Esophagus squamous epithelium (tissue), 5 donors: ENCODE measurements at places on chromosomes 12 and 14. TPM values are rescaled to one million over a fixed set of nuclear protein-coding genes. Genes with fewer than 3 reads are reported as not detected.

GRCh38 chr14:87449016-87449415, 544.0 kb downstream of the GALC start:
- DNase-seq, result no peak
- H3K27ac ChIP-seq, result no peak overlapping the region
- H3K36me3 ChIP-seq, result no peaks in the 10 kb centered on the region
- no peaks in the 10 kb centered on the region for H3K27me3 ChIP-seq
- H3K4me1 ChIP-seq, result no peaks in the 10 kb centered on the region

Gene TXNRD1
- 63.3 TPM for total RNA-seq

- H3K36me3 ChIP-seq, result no peaks in the 10 kb centered on the region
- no peak for DNase-seq
- H3K27me3 ChIP-seq, result peaks cover 14% of the 10 kb centered on the region
- no peak overlapping the region for H3K4me3 ChIP-seq
- H3K4me1 ChIP-seq, result peaks cover 22% of the 10 kb centered on the region
- H3K27ac ChIP-seq, result peak overlapping the region; percentile 9
Measured at GRCh38 chr12:541676-542324, 82.1 kb downstream of the B4GALNT3 start.

- no peaks in the 10 kb centered on the region for H3K27me3 ChIP-seq
- no peaks in the 10 kb centered on the region for H3K4me1 ChIP-seq
- DNase-seq, result no peak
Measured at GRCh38 chr12:39835517-39836489, 216.2 kb upstream of the ABCD2 start.

DNA sequence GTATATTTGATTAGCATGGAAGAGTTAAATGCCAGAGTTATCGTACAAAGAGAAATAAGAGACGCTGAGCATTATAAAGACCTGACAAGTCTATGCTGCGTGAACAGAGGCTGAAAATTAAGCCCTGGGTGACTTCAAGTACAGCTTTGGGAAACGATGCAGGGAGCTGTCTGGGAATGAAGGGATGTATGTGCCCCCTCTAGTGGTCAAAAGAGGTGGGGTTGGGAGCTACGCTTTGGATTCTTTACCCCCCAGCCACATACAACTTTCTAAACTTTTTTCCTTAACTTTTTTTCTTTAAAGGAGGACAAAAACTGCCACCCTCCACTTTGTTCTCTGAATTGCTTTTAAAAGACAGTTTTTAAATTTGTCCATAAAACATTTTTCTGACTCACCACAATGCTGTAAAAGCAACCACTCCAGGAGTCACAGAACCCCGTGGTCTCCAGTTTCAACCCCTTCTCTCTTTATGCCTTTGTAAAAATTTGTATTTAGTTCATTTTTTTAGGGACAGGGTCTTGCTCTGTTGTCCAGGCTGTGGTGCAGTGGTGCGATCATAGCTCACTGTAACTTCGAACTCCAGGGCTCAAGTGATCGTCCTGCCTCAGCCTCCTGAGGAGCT, 59.4 kb downstream of the ZNF664 start:
- no peaks in the 10 kb centered on the region for H3K27me3 ChIP-seq
- H3K4me1 ChIP-seq, result peaks cover 7% of the 10 kb centered on the region
- H3K4me3 ChIP-seq, result no peak overlapping the region
- DNase-seq, result no peak

DNA sequence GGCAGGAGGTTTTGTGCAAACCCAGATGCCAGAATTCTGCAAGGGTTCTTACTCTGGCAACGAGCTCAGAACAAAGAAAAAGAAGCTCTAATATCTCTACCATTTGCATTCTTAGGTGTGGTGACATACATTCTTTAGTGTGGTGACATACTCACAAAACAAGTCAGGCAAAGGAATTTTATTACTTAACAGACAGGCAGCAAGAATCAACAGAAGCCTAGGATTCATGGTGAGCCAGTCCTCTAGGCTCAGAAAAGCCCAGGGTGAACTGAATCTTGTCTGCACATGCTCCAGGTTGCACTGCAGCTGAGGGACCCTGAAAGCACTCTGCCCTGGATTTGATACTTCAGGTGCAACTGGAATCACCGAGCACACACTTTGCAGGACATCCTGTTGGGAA, 122.4 kb upstream of the PTPRQ start:
- peaks cover 26% of the 10 kb centered on the region for H3K4me1 ChIP-seq
- H3K36me3 ChIP-seq, result no peaks in the 10 kb centered on the region
- no peak for DNase-seq
- H3K27ac ChIP-seq, result no peak overlapping the region

DNA sequence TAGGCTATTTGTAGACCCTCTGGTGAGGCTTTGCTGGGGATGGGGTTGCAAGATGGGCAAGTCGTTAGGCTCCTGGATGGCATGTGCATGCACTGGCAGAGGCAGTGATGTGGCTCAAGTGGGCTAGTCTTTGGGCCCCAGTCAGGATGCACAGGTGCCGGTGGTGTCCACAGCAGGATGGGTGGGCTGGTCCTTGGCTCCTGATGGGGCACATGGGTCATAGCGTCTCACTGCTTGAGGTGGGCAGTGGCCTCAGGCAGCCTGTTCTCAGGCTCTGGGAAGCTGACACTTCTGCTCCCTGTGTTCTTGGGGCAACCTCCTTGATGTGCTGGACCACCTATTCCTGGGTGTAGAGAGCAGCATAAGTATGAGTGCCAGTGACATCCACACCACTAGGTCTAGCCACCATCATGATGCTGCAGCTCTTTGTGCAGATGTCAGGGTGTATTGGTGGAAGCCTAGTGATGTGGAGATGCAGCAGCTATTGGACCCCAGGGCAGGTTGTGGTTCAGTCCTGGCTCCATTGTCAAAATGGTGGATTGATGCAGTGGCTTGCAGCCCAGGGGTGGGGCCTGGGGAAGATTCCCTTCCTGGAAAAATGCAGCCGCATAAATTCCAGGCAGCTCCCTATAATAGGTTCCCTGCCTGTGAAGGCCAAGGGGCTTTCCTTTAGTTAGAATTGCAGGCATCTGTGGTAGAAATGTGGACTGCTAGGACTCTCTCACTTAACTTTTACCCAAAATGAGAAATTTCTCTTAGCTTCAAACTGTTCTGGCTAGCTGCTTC, 742.5 kb upstream of the MDGA2 start:
- DNase-seq, result no peak
- H3K4me1 ChIP-seq, result no peaks in the 10 kb centered on the region
- no peak overlapping the region for H3K4me3 ChIP-seq
- H3K27ac ChIP-seq, result no peak overlapping the region

DNA sequence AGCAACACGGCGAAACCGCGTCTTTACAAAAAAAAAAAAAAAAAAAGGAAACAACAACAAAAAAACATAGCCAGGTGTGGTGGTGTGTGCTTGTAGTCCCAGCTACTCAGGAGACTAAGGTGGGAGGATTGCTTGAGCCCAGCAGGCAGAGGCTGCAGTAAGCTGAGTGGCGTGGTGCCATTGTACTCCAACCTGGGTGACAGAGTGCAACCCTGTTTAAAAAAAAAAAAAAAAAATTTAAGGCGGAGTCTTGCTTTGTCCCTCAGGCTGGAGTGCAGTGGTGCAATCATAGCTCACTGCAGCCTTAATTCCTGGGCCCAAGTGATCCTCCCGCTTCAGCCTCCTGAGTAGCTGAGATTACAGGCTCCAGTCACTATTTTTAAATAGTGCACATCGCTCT, 18.2 kb upstream of the FIGNL2 start:
- peaks cover 23% of the 10 kb centered on the region for H3K4me1 ChIP-seq
- no peak overlapping the region for H3K27ac ChIP-seq
- no peaks in the 10 kb centered on the region for H3K36me3 ChIP-seq
- no peak for DNase-seq

Gene KRT73
- total RNA-seq, result not detected

Gene PPM1H
- 0.76 TPM for total RNA-seq

DNA sequence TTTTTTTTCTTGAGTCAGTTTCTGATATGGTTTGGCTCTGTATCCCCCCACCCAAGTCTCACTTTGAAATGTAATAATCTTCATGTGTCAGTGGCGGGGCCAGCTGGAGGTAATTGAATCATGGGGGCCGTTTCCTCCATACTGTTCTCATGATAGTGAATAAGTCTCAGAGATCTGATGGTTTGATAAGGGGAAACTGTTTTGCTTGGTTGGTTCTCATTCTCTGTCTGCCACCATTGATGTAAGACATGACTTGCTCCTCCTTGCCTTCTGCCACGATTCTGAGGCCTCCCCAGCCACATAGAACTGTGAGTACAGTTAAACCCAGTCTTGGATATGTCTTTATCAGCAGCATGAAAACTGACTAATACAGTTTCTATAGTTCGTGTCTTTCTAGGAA, 42.9 kb downstream of the WNK1 start:
- H3K27ac ChIP-seq, result no peak overlapping the region
- no peaks in the 10 kb centered on the region for H3K36me3 ChIP-seq
- H3K4me3 ChIP-seq, result no peak overlapping the region
- H3K27me3 ChIP-seq, result no peaks in the 10 kb centered on the region
- no peak for DNase-seq

Gene TC2N
- 32.4 TPM for total RNA-seq

DNA sequence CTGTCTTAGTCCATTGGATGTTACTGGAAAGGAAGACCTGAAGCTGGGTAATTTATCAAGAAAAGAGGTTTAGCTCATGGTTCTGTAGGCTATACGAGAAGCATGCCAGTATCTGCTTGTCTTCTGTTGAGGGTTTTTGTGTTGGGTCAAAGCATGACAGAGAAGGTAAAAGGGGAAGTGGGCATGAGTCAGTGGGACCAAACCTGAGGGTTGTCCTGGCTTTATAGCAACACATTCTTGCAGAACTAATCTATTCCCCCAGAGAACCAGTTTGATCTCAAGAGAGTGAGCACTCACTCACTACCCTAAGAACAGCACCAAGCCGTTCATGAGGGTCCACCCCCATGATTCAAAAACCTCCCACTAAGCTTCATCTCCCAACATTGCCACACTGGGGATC, 19.0 kb upstream of the KRAS start:
- H3K27me3 ChIP-seq, result no peaks in the 10 kb centered on the region
- H3K27ac ChIP-seq, result no peak overlapping the region
- DNase-seq, result no peak
- no peaks in the 10 kb centered on the region for H3K4me1 ChIP-seq

Gene CPM
- total RNA-seq, result 28.3 TPM

GRCh38 chr14:98782062-98782461, 489.9 kb downstream of the BCL11B start:
- no peaks in the 10 kb centered on the region for H3K36me3 ChIP-seq
- H3K4me1 ChIP-seq, result no peaks in the 10 kb centered on the region
- H3K27me3 ChIP-seq, result no peaks in the 10 kb centered on the region
- H3K4me3 ChIP-seq, result no peak overlapping the region

Gene HNF1A
- not detected for total RNA-seq

DNA sequence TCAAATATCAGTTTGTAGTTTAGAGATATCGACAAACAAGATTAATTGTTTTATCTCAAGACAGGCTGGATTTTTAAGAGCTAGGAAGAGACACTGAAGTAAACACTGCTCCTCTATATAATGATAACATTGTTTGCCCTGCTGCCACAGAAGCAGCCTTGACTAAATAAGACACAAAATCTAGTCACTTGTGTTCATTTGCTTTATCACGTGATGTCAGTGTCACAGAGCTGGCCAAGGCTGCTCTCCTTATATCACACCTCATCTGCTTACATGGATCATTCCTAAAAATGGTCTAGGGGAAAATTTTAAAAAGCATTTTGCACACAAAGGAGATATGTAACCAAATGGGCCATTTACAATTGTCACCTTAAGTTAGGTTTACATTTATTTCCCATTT, 64.1 kb downstream of the SOX5 start:
- H3K27me3 ChIP-seq, result no peaks in the 10 kb centered on the region
- no peaks in the 10 kb centered on the region for H3K4me1 ChIP-seq

DNA sequence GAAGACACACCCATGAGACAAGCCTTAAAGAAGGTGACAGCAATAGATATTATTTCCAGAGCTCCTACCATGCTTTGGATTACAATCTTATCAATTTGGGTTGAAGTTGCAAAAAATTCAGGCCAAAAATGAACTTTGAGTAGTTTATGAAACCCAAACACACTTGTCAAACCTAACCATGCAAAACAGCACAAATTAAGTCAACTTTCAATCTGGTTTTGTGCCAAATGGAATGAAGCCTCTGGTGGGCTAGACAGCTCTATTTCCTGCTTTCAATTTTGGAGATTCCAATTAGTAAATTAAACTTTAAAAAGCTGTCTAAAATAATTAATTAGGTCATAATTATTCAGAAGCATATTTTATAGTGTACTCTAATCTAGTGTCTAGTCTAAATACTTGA, 203.4 kb downstream of the SYT1 start:
- no peaks in the 10 kb centered on the region for H3K27me3 ChIP-seq
- no peaks in the 10 kb centered on the region for H3K36me3 ChIP-seq
- H3K4me1 ChIP-seq, result no peaks in the 10 kb centered on the region

Gene POTEM
- not detected for total RNA-seq

DNA sequence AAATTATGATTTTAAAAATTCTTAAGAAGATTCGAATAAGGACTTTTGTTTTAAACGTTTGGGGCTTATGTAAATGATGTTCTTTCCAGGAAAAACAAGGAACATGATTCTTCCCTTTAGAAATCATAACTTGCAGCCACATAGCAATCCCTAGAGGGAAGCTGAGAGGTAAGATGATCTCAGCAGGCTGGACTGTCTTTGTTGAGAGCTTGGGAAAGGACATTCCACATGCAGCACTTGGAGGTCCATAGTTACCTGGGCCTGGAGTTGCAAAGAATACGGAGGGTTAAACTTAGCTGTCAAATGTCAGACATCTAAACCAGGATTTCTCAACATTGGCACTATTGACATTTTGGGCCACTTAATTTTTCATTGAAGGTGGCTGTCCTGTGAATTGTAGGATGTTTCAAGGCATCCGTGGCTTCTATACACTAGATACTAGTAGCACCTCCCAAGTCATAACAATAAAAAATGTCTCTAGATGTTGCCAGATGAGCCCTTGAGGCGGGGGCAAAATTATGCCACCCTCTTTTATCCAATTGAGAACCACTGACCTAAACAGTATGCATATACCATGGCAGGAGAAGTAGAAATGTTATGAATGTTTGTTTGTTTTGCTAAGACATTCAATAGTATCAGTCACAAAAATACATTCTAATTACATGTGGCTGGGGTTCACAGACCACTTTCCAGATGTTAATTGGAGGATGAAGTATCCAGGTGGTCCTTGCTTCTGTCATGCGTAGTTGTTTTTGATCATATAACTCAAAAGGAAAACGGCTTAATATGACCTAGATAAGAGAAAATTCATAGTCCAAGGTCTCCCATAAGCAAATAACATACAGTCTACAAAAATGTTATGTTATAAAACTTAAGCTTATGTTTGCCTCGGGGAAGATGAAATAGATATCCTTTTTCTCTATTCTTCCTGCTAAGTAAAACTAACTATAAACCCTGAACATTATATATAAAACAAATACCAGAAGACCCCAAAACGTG, 30.5 kb downstream of the TTC6 start:
- H3K4me3 ChIP-seq, result no peak overlapping the region
- no peak overlapping the region for H3K27ac ChIP-seq
- H3K27me3 ChIP-seq, result peaks cover 40% of the 10 kb centered on the region
- no peaks in the 10 kb centered on the region for H3K4me1 ChIP-seq

DNA sequence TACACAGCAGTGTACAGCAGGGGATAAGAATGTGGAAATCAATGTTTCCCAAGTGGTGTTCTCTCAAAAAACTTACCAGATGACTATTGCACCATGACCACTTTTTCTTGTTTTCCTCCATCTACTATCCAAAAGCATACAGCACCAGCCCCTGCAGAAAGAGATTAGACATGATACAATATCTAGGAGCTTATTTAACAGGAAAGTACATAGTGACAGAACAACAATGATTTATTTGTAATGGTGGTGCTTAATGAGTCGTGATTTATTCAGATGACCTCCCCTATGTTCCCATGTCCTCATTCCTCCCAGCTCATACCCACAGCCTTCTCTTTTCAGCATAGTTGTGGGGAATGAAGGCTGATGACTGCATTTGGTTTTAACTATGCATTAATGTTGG, 413.6 kb downstream of the BTG1 start:
- H3K27me3 ChIP-seq, result no peaks in the 10 kb centered on the region
- no peak for DNase-seq
- no peaks in the 10 kb centered on the region for H3K4me1 ChIP-seq
- no peaks in the 10 kb centered on the region for H3K36me3 ChIP-seq
- H3K4me3 ChIP-seq, result no peak overlapping the region
